Type B pancreatic cell (in vitro differentiated cells): ENCODE measurements at places on chromosomes 1 and 21. TPM values are rescaled to one million over a fixed set of nuclear protein-coding genes. Genes with fewer than 3 reads are reported as not detected.

DNA sequence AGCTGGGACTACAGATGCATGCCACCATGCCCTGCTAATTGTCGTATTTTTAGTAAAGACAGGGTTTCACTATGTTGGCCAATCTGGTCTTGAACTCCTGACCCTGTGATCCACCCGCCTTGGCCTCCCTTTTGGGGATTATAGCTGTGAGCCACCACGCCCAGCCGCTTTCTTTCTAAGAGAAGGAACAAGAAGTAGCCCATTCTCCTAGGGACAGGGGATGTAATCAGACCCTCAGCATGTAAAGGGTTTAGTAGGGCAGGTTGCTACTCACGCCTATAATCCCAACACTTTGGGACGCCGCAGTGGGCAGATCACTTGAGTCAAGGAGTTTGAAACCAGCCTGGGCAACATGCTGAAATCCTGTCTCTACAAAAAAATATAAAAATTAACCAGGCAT lies 189.7 kb downstream of the TOMM20 start:
- no peaks in the 10 kb centered on the region for H3K36me3 ChIP-seq
- H3K4me3 ChIP-seq, result no peak overlapping the region
- H3K27me3 ChIP-seq, result no peaks in the 10 kb centered on the region
- no peak overlapping the region for H3K27ac ChIP-seq
- DNase-seq, result no peak

GRCh38 chr1:216690603-216691002 lies 32.6 kb downstream of the ESRRG start:
- H3K27me3 ChIP-seq, result no peaks in the 10 kb centered on the region
- H3K4me3 ChIP-seq, result no peak overlapping the region
- H3K36me3 ChIP-seq, result no peaks in the 10 kb centered on the region

Gene F5
- 5.5 and 6.0 TPM in 2 replicates for total RNA-seq

- H3K4me1 ChIP-seq, result no peaks in the 10 kb centered on the region
- H3K4me3 ChIP-seq, result no peak overlapping the region
- no peak overlapping the region for H3K27ac ChIP-seq
- no peaks in the 10 kb centered on the region for H3K36me3 ChIP-seq
- no peak for DNase-seq
Observed at GRCh38 chr1:86089765-86090164, 66.8 kb downstream of the COL24A1 start.

DNA sequence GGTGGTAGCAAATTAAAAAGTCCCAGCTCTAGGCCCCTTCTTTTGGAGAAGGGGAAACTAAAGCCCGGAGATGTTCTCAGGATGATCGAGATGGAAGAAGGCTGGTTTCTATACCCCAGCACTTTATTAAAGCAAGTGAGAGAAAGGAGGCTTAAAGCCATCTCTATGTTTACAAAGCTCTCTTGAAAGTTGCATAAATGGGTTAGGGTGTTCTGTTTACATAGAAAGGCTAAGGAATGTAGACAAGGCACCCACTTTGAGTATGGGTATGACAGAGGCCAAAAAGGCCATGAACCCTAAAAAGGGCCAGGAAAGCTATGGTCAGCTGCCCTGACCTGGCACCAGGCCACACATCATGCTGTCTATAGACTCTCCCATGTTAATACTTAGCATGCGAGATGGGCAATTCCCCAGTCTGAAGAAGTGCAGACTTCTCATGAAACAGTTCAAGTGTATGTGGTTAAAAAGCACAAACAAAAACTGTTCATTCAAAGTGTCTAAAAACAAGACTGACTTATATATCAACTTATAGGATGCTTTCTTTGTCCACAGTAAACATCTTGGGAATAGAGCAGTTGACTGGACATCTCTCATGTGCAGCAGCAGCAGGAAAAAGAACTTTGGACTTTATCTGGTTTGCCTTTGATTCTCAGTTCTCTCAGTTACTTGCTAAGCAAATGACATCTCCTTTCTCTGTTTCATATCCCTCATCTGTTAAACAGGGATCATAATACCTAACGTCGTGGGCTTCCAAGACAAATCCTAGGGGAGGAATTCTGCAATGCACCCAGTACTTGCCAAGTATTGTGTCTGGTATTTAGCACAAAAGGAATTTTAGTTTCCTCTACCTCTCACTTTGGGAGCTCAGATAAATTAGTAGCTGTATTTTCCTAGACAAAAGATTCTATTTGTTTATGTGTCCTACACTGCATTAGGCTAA lies 521.6 kb downstream of the PLPP3 start:
- no peak for DNase-seq
- no peaks in the 10 kb centered on the region for H3K36me3 ChIP-seq
- peaks cover 10% of the 10 kb centered on the region for H3K4me1 ChIP-seq
- H3K27me3 ChIP-seq, result peaks cover 26% of the 10 kb centered on the region
- no peak overlapping the region for H3K4me3 ChIP-seq

GRCh38 chr1:169989246-169989645 lies 85.2 kb downstream of the KIFAP3 start:
- H3K36me3 ChIP-seq, result no peaks in the 10 kb centered on the region
- H3K4me3 ChIP-seq, result no peak overlapping the region
- H3K27me3 ChIP-seq, result no peaks in the 10 kb centered on the region
- peaks cover 11% of the 10 kb centered on the region for H3K4me1 ChIP-seq

DNA sequence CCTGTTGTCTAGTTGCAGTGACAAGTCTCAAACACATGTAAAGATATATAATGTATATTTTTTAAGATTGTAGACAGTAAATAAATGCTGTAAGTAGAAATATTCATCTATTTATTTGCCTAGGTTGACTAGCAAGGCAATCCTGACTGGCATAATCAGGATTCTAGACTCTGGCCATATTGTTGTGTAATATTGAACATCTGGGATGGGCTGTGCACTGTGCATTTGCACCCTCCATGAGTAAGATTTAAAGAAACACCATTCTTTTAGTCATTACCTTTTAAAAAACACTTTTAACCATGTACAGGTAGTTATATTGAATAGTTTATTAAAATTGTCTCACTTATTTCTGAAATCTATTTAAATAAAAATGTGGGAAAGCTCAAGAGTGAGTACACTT lies 32.4 kb downstream of the RASAL2 start:
- H3K27ac ChIP-seq, result peak overlapping the region; percentile 95
- no peak for DNase-seq
- peaks cover 12% of the 10 kb centered on the region for H3K4me1 ChIP-seq
- H3K36me3 ChIP-seq, result peaks cover 6% of the 10 kb centered on the region
- H3K27me3 ChIP-seq, result no peaks in the 10 kb centered on the region
- H3K4me3 ChIP-seq, result no peak overlapping the region

GRCh38 chr1:96313216-96313615 lies 408.4 kb upstream of the PTBP2 start:
- no peaks in the 10 kb centered on the region for H3K27me3 ChIP-seq
- no peaks in the 10 kb centered on the region for H3K4me1 ChIP-seq
- no peak overlapping the region for H3K4me3 ChIP-seq
- H3K27ac ChIP-seq, result no peak overlapping the region

- DNase-seq, result no peak
- H3K27ac ChIP-seq, result peak overlapping the region; percentile 33
- no peak overlapping the region for H3K4me3 ChIP-seq
Observed at GRCh38 chr1:36238433-36238832, 14.2 kb downstream of the THRAP3 start.

DNA sequence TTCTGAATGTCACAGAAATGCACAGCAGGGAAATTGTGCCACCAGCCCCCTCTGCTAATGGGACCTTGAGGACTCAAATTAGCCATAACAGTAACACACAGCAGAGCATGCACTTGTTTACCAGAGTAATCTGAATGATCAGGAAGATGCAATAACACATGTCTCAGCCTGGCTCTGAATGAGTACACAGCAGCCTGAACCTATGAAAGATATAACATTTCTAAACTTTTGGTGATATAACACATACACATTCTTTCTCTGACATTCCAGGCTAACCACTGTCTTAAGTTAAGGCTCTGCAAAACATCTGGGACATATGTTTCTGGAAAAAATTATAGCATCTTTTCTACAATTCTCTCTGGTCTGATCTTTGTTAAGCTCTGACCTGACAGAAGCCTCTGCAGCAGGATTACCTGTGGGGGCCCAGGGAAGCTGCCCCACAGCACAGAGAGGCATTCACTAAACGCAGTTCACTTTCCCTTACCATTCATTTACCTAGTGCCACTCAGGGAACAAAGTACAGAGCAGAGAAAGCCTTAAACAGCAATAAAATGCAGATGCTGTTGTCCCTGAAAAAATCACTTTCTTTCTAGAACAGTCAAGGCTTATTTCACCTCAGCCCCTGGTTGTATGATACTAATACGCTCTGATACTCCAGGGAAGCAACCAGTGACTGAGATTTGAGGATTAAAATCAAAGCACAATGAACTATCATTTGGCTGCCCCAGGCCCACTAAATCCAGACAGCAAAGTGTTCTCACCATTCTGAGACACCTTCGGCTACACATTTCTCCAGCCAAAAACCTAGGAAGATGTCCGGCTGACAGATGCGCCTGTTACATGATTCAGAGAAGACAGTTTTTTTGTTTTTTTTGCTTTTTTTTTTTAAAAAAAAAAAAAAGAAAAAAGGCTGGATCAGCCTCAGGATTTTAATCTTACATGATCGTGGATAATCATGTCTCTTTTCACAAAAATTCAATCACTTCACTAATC lies 54.0 kb upstream of the CNN3 start:
- H3K4me1 ChIP-seq, result peaks cover 40% of the 10 kb centered on the region
- no peaks in the 10 kb centered on the region for H3K36me3 ChIP-seq
- no peak for DNase-seq
- peak overlapping the region; percentile 32 for H3K4me3 ChIP-seq

Gene RASAL2
- 21.8 and 32.6 TPM in 2 replicates for total RNA-seq

GRCh38 chr1:24769656-24770651 lies 24.7 kb downstream of the CLIC4 start:
- no peaks in the 10 kb centered on the region for H3K27me3 ChIP-seq
- no peak overlapping the region for H3K4me3 ChIP-seq
- H3K36me3 ChIP-seq, result peaks cover 5% of the 10 kb centered on the region
- no peak overlapping the region for H3K27ac ChIP-seq

GRCh38 chr1:92473781-92474495 lies 12.8 kb downstream of the GFI1 start:
- no peak for DNase-seq
- no peaks in the 10 kb centered on the region for H3K4me1 ChIP-seq
- H3K27me3 ChIP-seq, result peaks cover 81% of the 10 kb centered on the region
- H3K4me3 ChIP-seq, result no peak overlapping the region
- H3K27ac ChIP-seq, result no peak overlapping the region
- H3K36me3 ChIP-seq, result no peaks in the 10 kb centered on the region

DNA sequence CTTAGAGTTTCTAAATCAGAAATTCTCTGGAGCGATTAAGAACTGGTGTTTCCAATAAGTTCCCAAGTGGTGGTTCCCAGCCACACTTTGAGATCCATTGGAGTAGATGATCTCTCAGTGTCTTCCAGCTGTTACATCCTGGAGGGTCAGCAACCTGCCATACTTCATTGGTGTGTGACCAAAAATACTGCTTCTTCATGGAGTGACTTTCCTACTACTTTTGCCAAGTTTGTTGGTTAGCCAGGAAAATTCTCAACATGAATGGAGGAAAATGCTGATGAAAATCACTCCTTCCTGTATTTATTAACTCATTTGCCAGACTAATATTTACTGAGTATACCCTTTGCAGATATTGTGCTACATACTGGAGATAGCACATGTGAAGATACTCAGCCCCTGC lies 186.1 kb downstream of the FGGY start:
- H3K4me3 ChIP-seq, result no peak overlapping the region
- H3K27me3 ChIP-seq, result no peaks in the 10 kb centered on the region
- peaks cover 36% of the 10 kb centered on the region for H3K4me1 ChIP-seq

DNA sequence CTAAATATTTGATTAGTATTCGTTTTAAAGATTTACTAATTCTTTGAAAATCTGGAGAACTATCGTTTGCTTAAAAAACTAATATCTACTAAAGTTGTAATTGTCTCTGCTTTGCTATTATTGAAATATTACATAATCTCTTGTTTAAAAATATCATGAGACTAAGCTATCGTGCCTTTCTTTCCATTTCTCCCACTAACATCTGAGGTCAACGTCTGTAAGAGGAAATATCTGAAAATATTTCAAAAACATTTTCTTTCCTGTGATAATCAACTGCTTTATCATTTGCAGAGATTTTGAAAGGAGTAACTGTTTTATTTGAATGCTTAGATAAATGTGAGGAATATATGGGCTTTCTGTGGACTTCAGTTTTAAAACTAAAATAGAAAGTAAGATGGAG lies 694.1 kb downstream of the USP25 start:
- peak overlapping the region; percentile 63 for H3K4me3 ChIP-seq
- H3K27me3 ChIP-seq, result no peaks in the 10 kb centered on the region
- no peaks in the 10 kb centered on the region for H3K36me3 ChIP-seq

DNA sequence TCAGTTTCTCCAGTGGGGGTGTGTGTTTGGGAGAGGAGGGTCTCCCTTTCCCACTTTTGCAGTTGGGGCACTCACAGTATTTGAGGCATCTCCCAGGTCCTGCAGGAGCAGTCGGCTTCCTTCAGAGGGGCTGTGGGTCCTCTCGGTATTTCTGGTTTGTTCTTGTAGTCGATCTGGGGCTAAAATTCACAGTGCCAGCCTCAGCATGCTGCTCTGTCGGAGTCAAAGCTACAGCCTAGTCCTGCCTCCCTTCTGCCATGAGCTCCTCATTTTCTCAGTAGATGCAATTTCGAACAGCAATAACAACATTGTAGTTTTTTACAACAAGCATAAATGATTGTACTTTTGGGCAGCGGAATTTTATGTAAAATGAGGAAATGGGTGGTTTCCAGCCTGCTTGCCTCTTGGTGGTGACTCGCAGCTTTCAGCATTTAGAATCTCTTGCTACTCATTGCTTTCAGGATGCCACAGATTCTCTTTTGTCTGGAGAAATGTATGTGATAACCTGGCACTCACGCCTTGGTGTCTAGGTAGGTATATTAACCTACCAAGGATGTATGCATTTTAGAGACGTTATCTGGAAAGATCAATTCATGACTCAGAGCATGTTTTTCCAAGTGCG lies 82.4 kb upstream of the C21orf91 start:
- no peaks in the 10 kb centered on the region for H3K36me3 ChIP-seq
- no peak for DNase-seq
- H3K27ac ChIP-seq, result no peak overlapping the region
- H3K27me3 ChIP-seq, result no peaks in the 10 kb centered on the region
- no peak overlapping the region for H3K4me3 ChIP-seq

DNA sequence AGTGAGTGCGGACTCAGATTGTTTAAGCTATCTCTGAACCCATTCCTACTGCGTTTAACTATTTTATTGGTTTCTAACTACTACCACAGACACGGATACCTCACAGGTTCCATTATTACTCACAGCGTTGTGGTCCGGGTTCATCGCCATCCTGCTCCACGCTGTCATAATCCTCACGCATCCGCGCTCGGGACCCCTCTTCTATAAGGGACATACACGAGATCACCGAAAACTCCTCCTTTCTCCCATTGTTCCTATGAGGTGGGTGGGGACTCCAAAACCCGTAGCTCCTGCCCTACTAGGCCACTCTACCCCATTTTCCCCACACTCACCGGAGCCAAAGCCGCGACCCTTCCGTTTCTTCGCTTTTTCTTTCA lies 610 bp downstream of the RBM8A start:
- no peak overlapping the region for H3K4me3 ChIP-seq
- no peak overlapping the region for H3K27ac ChIP-seq
- DNase-seq, result no peak
- H3K27me3 ChIP-seq, result no peaks in the 10 kb centered on the region
- peaks cover 13% of the 10 kb centered on the region for H3K4me1 ChIP-seq

DNA sequence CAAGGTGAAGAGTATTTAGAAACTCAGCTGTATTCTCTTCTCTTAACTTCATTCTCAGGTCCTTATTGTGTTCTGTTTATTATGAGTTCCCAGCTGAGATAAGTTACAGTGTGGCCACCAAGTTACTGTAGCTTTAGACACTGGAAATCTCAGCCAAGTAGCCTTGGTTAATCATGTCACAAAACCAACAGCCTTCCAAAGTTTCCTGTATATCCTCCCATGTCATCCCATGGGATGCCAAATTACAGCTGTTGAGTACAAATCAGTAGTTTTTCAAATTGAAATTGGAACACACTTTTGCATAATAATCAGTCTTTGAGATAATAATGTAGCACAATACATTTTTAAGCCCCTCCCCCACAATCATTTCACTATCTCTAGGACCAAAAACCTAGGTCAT lies 10.7 kb downstream of the ADAMTS5 start:
- no peak overlapping the region for H3K27ac ChIP-seq
- peaks cover 6% of the 10 kb centered on the region for H3K36me3 ChIP-seq
- H3K4me1 ChIP-seq, result peaks cover 24% of the 10 kb centered on the region
- no peak overlapping the region for H3K4me3 ChIP-seq
